Glomerular endothelial cell (primary cell): ENCODE measurements at places on chromosomes 6 and 20.

GRCh38 chr6:160494576-160494975 is 146.4 kb downstream of the SLC22A3 start:
- no peak for DNase-seq

DNA sequence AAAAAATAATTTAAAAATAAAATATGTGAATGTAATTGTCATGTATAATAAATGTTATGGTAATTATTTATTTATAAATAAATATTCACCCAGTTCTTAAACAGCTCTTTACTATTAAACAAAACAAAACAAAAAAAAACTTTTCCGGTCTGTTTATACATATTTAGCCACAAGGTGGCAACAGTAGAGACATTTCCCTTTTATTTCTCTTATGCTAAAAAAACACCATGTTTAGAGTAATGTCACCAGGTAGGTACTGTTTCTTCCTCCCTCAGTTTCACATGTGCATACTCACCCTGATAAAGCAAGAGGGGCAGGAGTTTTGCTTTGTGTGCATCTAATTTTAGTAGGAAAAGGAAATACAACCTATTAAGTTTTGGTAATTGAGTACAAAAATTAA is 610.4 kb upstream of the IMPG1 start:
- DNase-seq = no peak

- DNase-seq = no peak
Observed at GRCh38 chr6:113960795-113961194, 10.2 kb downstream of the HDAC2 start.

DNA sequence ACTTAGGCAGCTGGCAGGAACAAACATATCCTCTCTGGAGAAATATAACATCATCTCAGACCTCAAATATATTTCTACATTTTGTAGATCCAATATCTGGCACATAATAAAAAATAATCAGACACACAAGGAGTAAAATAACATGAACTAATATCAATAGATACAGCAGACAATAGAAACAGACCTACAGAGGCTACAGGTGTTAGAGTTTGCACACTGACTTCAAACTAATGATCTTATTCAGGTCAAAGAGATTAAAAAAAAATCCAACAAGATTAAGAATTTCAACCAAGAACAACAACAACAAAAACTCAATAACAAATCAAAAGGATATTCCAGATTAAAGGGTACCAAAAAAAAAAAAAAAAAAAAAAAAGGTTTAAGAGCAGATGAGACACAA is 13.9 kb upstream of the CDYL start:
- no peak for DNase-seq

DNA sequence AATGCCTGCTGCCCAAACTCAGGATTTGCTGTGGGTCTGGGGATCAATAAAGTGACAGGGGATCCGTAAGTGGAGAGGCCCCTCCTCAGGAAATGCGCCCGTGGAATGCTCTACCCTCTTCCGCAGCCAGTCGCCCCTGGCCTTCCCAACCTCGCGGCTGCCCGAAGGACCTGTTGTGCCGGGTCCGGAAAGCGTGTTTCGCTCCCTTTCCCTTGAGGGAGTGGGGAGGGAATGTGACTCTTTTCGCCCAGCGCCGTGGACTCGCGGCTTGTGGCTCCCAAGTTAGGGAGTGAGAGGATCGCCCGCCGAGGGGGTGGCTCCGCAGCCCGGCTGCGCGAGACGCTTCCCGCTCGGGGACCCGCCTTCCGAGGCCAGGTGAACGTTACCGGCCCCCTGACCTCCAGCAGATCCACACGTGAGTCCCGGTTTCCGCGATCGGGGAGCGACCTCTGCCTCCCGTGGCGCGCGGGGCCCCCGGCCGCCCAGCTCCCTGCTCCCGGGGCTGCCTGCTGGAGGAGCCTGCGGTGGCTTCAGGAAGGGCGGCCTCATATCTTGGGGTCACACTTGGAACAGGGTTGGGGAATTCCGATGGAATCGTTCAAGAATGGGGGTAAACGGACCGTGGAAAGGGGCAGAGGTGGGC is 666 bp downstream of the TPD52L1 start:
- no peak for DNase-seq

DNA sequence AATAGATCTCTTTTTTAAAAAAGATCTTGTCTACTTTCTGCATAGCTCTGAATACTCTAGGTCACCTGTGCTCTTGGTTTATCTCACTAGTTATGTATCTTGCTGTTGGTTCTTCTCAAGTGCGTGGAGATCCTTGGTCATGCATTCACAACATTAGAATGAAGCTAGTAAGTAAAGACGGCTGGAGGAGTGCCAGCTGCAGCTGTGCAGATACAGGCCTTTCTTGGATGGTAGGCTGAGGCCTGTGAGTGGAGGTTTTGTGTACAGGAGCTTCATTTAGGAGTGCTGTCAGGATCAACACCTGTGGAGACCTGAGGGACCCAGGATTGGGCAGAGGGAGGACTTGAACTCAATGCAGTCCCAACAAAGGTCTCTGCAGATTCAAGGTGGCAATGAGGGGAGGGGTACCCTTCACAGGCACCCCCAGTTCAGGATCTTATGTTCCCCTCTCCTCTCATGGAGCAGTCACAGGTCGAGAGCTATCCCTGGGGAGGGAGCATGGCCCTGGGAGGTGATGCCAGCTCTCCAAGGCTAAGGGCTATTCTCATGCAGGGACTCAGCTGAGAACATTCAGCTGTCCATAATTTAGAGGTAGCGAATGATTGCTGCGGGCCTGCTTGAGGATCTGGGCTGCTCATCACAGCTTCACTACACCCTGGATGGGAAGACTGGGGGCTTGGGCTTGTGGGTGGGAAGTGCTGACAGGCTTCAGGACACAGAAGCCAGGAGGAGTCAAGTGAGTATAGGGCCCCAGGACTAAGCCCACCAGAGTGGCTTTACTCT is 98.9 kb upstream of the ENPP5 start:
- no peak for DNase-seq

- no peak for DNase-seq
Observed at GRCh38 chr20:38143646-38144554, 21.2 kb downstream of the TGM2 start.
